Epithelial cell of alveolus of lung (primary cell): ENCODE measurements at places on chromosomes 12 and 14. TPM values are rescaled to one million over a fixed set of nuclear protein-coding genes. Genes with fewer than 3 reads are reported as not detected.

The ALDH1L2 gene
- total RNA-seq = 35.3 and 39.6 TPM in 2 replicates

The KIAA0586 gene
- 10.5 and 21.2 TPM in 2 replicates for total RNA-seq

The PTPN6 gene
- 1.0 and 4.2 TPM in 2 replicates for total RNA-seq

The SDS gene
- not detected in 2 replicates for total RNA-seq

The OR4E2 gene
- not detected in 2 replicates for total RNA-seq

The RNASE7 gene
- not detected in 2 replicates for total RNA-seq

The NOXRED1 gene
- total RNA-seq = not detected in 2 replicates

The ADAM21 gene
- total RNA-seq = 0.26 and 0.32 TPM in 2 replicates

The TMEM63C gene
- 0.65 TPM in 1 of 2 replicates, not detected in the other for total RNA-seq

The LRRC43 gene
- 0.13 and 0.16 TPM in 2 replicates for total RNA-seq

The VCPKMT gene
- total RNA-seq = 3.4 and 4.9 TPM in 2 replicates

The NR4A1 gene
- 11.5 and 66.0 TPM in 2 replicates for total RNA-seq

The AQP6 gene
- total RNA-seq = not detected in 2 replicates

The ARF3 gene
- 66.7 and 91.0 TPM in 2 replicates for total RNA-seq

The ING4 gene
- 24.4 and 89.2 TPM in 2 replicates for total RNA-seq

The PLEKHG7 gene
- total RNA-seq = 0.13 TPM in 1 of 2 replicates, not detected in the other

The ANKLE2 gene
- total RNA-seq = 31.9 and 55.9 TPM in 2 replicates

The ACOT4 gene
- 0.88 and 1.7 TPM in 2 replicates for total RNA-seq

The TMEM253 gene
- not detected in 2 replicates for total RNA-seq

The KLRC1 gene
- not detected in 2 replicates for total RNA-seq

The RAPGEF3 gene
- 0.72 and 1.6 TPM in 2 replicates for total RNA-seq

The PELI2 gene
- total RNA-seq = 7.9 and 23.0 TPM in 2 replicates

The A2ML1 gene
- not detected in 2 replicates for total RNA-seq

The TAC3 gene
- not detected in 2 replicates for total RNA-seq

The KLRG1 gene
- total RNA-seq = 1.4 and 3.0 TPM in 2 replicates

The NYNRIN gene
- 9.7 and 33.2 TPM in 2 replicates for total RNA-seq

The RNASE3 gene
- total RNA-seq = not detected in 2 replicates

The MOK gene
- 5.9 and 6.9 TPM in 2 replicates for total RNA-seq

The BCL2L2 gene
- 12.0 and 18.4 TPM in 2 replicates for total RNA-seq

The SLC2A13 gene
- 8.4 and 27.4 TPM in 2 replicates for total RNA-seq

The DNAI7 gene
- total RNA-seq = 0.24 TPM in 1 of 2 replicates, not detected in the other

The MYF5 gene
- not detected in 2 replicates for total RNA-seq

The CCDC175 gene
- total RNA-seq = not detected in 2 replicates
